Right forelimb (tissue), 1 donor: ENCODE measurements at places on chromosomes 2 and 18.

DNA sequence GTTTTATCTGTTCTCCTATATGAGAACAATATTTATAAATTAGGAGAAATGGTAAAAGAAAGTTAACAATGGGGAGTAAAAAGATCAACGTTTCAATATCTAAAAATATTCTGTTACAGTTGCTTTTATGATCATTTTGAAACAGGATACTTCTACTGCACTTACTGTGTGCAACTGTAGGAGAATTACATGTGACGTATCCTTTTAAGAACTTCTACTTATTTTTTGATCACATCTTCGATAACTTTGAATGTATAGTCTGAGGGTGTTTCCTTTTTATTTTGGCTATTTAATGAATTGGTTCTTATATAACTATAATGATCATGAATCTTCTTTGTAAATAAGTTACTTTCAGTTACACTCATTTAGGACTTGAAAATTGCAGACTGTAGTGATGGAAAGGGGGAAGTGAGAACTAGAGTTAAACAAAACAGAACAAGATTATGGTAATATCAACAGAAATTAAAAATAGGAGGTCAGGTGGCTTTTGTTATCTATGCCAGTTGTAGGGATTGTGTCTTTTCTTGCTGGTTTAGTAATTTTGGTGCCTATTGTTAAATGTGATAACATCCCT lies 109.9 kb downstream of the MSTN start:
- DNase-seq = no peak

- DNase-seq = no peak
These were observed 626.5 kb upstream of the SLC8A1 start for GRCh38 chr2:41078341-41078740.

- no peak for DNase-seq
These were observed 4.6 kb upstream of the ENOSF1 start for GRCh38 chr18:717003-717402.

GRCh38 chr2:95389245-95390119 lies 13.0 kb upstream of the FAHD2A start:
- no peak for DNase-seq

DNA sequence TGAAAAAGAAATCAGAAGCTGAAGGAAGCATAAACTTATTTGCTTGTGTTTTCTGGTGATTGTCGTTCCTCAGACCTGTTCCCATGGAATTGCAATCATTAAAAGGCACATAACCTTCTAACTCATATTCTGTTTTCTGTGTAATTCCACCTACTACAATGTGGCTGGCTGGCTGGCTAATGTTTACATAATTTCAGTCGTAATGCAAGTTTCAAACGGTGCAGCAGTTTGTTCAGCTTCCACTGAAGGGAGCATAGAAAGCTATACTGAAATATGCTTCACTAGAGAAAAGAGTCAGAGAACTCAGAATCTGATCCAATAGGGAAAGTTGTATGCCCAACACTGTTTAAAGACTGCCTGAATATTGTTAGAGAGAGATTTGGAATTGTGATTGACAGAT lies 27.1 kb upstream of the SCN7A start:
- DNase-seq = no peak
